ENCODE measurements at places on chromosomes 12 and 14.

DNA sequence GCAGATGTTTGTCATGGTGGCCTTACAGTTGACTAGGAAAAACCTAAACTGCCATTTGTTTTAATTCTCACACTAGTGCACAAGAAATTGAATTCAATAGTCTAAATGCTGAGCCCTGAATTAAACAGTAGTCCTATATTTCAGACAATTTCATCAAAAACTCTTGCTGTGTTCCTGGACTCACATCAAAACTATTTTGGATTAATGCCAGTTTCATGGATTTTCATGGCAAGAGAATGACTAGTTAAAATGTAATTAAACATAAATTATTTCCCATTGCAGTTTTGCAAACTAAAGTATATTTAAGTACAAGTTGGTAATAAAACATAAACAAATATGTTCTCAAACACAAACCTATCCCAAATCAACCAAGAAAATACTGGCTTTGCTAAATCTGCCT, 468.0 kb upstream of the PRICKLE1 start:
- H3K4me3 ChIP-seq: no peak overlapping the region
- H3K27me3 ChIP-seq: no peaks in the 10 kb centered on the region
- H3K36me3 ChIP-seq: no peaks in the 10 kb centered on the region
- DNase-seq: no peak
- no peaks in the 10 kb centered on the region for H3K4me1 ChIP-seq

GRCh38 chr14:54094765-54095164, 138.1 kb upstream of the BMP4 start:
- H3K4me3 ChIP-seq: no peak overlapping the region
- no peak for DNase-seq
- no peak overlapping the region for H3K27ac ChIP-seq
- no peaks in the 10 kb centered on the region for H3K36me3 ChIP-seq
- H3K4me1 ChIP-seq: no peaks in the 10 kb centered on the region

- H3K4me1 ChIP-seq: no peaks in the 10 kb centered on the region
- H3K36me3 ChIP-seq: no peaks in the 10 kb centered on the region
- no peak overlapping the region for H3K27ac ChIP-seq
- DNase-seq: no peak
These were observed 285.2 kb upstream of the SYT10 start for GRCh38 chr12:33724867-33725266.

DNA sequence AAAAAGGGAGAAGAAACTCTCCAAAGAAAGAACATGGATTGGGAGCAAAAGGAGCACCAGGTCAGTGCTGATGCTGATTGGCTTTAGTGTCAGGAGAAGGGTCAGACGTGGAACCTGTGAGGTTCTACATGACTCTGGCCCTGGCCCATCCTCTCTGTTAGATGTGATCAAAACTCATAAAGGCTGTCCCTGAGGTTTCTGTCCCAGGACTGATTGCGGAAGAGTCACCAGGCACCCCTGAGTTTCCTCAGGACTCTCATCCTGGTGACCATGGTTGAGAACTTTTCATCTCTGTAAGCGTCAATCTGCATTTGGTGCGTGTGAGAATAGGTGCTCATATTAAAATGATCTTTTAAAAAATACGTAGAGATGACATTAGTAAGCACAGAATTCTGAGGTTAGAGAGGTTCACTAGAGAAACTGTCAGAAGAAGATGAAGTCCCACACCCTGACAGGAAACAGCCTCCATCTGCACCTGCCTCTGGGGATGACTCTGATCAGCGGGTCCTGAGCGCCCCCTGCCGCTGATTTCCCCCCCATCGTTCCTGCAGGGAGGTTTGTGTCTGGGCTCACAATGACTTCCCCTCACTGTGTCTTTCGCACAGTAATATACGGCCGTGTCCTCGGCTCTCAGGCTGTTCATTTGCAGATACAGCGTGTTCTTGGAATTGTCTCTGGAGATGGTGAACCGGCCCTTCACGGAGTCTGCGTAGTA, 741.8 kb downstream of the TMEM121 start:
- H3K4me3 ChIP-seq: no peak overlapping the region
- DNase-seq: no peak
- H3K27me3 ChIP-seq: no peaks in the 10 kb centered on the region
- no peak overlapping the region for H3K27ac ChIP-seq
- H3K36me3 ChIP-seq: no peaks in the 10 kb centered on the region

DNA sequence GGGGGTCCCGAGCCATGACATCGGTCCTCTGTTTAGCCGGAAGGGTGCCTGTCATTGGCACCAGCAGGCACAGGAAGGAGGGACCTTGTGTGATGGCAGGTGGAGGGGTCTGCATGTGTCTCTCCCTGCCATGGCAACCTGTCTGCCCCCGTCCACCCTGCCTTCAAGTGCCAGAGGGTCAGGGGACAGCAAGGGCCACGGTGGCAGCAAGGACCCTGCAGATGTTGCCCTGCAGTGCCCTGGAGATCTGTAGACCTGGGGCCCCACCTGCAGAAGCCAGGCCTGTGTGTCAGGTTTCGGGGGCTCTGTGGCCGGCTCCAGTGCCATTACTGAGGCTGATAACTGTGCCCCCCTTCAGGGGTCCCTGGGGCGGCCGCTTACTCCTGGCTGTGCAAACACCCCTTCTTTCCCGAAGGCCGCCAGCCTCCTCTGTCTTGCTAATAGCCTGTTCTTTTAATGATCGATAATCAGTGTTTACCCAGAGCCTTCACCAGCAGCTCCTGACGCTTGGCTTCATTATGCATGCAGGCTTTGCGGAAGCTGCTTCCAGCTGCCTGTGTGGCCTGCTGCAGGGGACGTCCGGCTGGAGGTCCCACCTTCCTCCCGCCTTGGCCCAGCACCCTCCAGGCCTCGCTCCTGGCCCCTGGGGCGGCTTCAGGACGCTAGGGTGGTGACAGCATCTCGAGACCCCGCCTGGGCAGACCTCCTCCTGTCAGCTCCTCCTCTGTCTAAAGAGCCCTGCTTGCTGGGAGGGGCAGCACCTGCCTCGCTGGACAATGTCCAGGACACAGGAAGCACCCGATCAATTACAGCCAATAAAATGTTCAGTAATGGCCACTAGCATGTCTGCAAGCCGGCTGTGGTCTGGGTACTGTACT, 153.0 kb downstream of the KIF26A start:
- no peak overlapping the region for H3K4me3 ChIP-seq
- DNase-seq: no peak
- no peak overlapping the region for H3K27ac ChIP-seq

- H3K4me1 ChIP-seq: no peaks in the 10 kb centered on the region
- no peak overlapping the region for H3K27ac ChIP-seq
- no peak overlapping the region for H3K4me3 ChIP-seq
These were observed 8.0 kb upstream of the BHLHE41 start for GRCh38 chr12:26132866-26133265.

GRCh38 chr12:114420944-114421335, 15.0 kb upstream of the TBX5 start:
- no peak overlapping the region for H3K4me3 ChIP-seq
- H3K36me3 ChIP-seq: no peaks in the 10 kb centered on the region
- H3K27me3 ChIP-seq: no peaks in the 10 kb centered on the region
- no peak overlapping the region for H3K27ac ChIP-seq

GRCh38 chr12:121990114-121990647, 31.5 kb upstream of the BCL7A start:
- no peaks in the 10 kb centered on the region for H3K36me3 ChIP-seq
- peaks cover 21% of the 10 kb centered on the region for H3K4me1 ChIP-seq
- no peak for DNase-seq
- H3K4me3 ChIP-seq: no peak overlapping the region
- no peak overlapping the region for H3K27ac ChIP-seq

GRCh38 chr12:62744551-62744950, 190.4 kb downstream of the PPM1H start:
- H3K4me3 ChIP-seq: no peak overlapping the region
- no peak overlapping the region for H3K27ac ChIP-seq
- DNase-seq: no peak
- peaks cover 7% of the 10 kb centered on the region for H3K4me1 ChIP-seq
- no peaks in the 10 kb centered on the region for H3K36me3 ChIP-seq

DNA sequence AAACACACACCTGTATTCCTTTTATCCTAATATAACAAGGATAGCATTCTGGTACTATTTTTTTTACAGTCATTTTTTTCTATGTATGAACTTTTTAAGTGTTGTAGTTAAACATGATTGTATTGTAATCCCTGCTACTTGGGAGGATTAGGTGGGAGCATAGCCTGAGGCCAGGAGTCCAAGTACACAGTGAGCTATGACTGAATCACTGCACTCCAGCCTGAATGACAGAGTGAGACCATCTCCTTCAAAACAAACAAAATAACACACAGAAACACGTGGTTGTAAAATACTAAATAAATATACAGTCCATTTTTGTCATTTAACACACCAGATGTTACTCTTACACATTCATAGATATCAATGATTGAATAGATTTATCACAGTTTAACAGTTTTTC, 56.9 kb downstream of the MAP4K5 start:
- no peaks in the 10 kb centered on the region for H3K27me3 ChIP-seq
- peaks cover 64% of the 10 kb centered on the region for H3K36me3 ChIP-seq
- H3K27ac ChIP-seq: no peak overlapping the region
- no peak overlapping the region for H3K4me3 ChIP-seq
- no peaks in the 10 kb centered on the region for H3K4me1 ChIP-seq
- no peak for DNase-seq

GRCh38 chr12:88238406-88238805, 96.3 kb downstream of the TMTC3 start:
- H3K27ac ChIP-seq: no peak overlapping the region
- no peaks in the 10 kb centered on the region for H3K36me3 ChIP-seq
- H3K27me3 ChIP-seq: no peaks in the 10 kb centered on the region
- H3K4me3 ChIP-seq: no peak overlapping the region
- no peak for DNase-seq
- peaks cover 12% of the 10 kb centered on the region for H3K4me1 ChIP-seq

- H3K27me3 ChIP-seq: peaks cover 41% of the 10 kb centered on the region
- DNase-seq: no peak
- no peaks in the 10 kb centered on the region for H3K4me1 ChIP-seq
- no peak overlapping the region for H3K4me3 ChIP-seq
These were observed 59.5 kb upstream of the CDKN3 start for GRCh38 chr14:54337314-54337713.

DNA sequence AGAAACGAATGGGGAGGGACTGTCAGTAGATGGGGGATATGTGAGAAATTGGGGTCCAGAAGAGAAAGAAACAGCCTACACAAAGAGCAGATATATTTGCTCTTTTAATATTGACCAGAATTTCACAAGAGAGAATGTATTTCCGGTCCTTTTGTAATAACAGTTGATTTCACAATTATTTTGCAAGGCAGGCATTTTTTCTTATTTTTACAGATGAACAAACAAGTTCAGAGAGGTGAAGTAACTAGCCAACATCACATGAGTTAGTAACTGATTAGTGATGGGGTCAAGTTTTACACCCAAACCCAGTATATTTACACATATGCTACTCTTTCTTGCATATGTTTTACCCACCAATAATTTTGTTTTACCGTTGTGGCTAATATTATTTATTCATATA, 188.2 kb downstream of the NAV3 start:
- no peaks in the 10 kb centered on the region for H3K4me1 ChIP-seq
- H3K27me3 ChIP-seq: no peaks in the 10 kb centered on the region
- no peaks in the 10 kb centered on the region for H3K36me3 ChIP-seq
- H3K27ac ChIP-seq: no peak overlapping the region
- H3K4me3 ChIP-seq: no peak overlapping the region

GRCh38 chr12:29152223-29152868, 3.3 kb downstream of the FAR2 start:
- no peak overlapping the region for H3K27ac ChIP-seq
- H3K4me1 ChIP-seq: peaks cover 8% of the 10 kb centered on the region
- H3K36me3 ChIP-seq: no peaks in the 10 kb centered on the region
- H3K4me3 ChIP-seq: no peak overlapping the region
- DNase-seq: no peak

GRCh38 chr14:103613517-103613916, 15.5 kb upstream of the KLC1 start:
- H3K4me1 ChIP-seq: no peaks in the 10 kb centered on the region
- no peaks in the 10 kb centered on the region for H3K36me3 ChIP-seq
- no peaks in the 10 kb centered on the region for H3K27me3 ChIP-seq
- no peak for DNase-seq

DNA sequence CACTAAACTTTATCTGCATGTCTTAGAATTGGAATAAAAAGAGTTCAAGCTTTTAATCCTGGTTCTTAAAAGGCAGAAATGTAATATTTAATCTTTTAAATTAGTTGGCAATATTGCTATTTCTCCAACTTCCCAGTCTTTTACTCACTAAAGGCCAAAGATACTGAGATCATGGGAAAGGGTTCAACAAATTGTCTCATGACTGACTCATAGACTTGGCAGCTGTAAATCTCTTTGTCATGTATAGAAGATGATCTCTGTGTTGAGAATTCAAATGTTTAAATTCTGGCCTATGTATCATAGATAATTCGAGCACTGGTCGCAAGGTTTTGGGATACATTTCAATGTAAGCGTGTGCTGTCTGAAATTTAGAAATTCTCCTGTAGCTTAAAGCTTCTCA, 40.1 kb upstream of the STRAP start:
- no peak overlapping the region for H3K27ac ChIP-seq
- H3K4me1 ChIP-seq: no peaks in the 10 kb centered on the region
- no peak overlapping the region for H3K4me3 ChIP-seq

- H3K4me1 ChIP-seq: no peaks in the 10 kb centered on the region
- no peaks in the 10 kb centered on the region for H3K27me3 ChIP-seq
These were observed 968.6 kb downstream of the DIO2 start for GRCh38 chr14:79242666-79243065.

DNA sequence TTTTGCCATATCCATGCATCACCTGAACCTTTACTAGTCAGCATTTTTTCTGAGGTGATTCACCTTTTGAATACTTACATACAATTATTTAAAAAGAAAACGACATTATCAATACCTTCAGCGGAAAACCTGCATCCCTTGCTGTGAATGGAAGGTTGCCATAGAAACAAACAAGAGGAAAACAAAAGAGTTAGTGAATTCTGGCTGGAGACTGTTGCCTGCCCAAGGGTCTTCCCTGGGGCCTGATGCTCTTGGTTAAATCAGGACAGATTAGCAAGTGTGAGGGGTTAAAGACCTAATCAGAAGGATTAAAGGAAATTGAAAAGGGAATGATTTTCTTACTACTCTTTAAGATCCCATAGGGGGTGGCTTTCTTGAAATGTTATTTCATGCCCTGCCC, 96.0 kb upstream of the WSCD2 start:
- no peak overlapping the region for H3K4me3 ChIP-seq
- H3K27me3 ChIP-seq: no peaks in the 10 kb centered on the region
- H3K27ac ChIP-seq: no peak overlapping the region
- H3K36me3 ChIP-seq: no peaks in the 10 kb centered on the region

DNA sequence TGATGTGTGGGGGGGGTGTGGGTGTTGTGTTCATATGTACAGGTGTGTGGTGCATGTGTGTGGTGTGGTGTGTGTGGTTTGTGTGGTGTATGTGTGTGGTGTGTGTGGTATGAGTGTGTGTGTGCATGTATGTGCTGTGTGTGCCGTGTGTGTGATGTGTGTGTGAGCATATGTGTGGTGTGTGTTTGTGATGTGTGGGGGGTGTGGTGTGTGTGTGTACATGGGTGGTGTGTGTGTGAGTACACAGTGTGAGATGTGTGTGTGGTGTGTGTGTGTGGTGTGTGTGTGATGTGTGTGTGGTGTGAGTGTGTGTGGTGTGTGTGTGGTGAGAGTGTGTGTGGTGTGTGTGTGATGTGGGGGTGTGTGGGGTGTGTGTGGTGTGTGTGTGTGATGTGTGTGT, 24.5 kb upstream of the CMKLR1 start:
- no peak overlapping the region for H3K27ac ChIP-seq
- no peak overlapping the region for H3K4me3 ChIP-seq
- no peaks in the 10 kb centered on the region for H3K4me1 ChIP-seq
- H3K27me3 ChIP-seq: no peaks in the 10 kb centered on the region
- H3K36me3 ChIP-seq: no peaks in the 10 kb centered on the region

GRCh38 chr14:67502867-67503266, 14.3 kb upstream of the TMEM229B start:
- no peak overlapping the region for H3K27ac ChIP-seq
- no peaks in the 10 kb centered on the region for H3K36me3 ChIP-seq
- DNase-seq: no peak
- no peaks in the 10 kb centered on the region for H3K27me3 ChIP-seq
- H3K4me3 ChIP-seq: no peak overlapping the region

All from esophagus squamous epithelium (tissue), 5 donors.